ENCODE measurements at places on chromosomes 1 and 21.

DNA sequence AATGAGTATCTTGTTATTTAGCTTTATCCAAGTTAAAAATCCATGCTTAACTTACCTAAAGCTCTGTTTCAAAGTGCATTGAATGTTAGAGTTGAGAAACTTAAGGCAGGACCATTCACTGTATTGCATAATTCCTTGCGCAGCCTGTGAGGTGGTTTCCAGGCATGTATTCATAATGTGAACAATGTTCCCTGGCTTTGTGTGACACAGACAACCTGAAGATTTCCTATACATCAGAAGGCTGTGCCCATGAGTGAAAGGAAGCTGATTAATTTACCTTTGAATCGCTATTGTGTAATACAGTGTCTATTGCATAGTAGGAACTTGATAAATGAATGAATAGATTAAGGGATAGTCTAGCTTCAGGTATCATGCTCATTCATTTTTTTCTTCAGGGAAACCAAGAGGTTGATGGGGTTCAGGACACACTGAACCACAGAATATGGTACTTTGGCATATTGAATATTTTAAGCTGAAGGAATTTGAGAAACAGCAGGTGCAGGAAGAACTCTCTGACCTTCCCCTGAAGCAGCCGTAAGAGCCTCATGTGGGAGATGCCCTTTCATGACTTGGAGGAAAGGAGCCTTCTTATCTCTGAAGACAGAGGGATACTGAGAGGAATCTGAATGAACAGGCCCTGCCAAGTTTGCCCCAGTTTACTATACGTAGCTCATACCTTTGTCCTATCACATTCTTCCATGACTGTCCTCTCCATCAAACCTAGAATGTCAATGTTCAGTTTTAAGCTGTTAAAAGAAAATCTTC is 88.6 kb upstream of the GNG12 start:
- no peak for DNase-seq

DNA sequence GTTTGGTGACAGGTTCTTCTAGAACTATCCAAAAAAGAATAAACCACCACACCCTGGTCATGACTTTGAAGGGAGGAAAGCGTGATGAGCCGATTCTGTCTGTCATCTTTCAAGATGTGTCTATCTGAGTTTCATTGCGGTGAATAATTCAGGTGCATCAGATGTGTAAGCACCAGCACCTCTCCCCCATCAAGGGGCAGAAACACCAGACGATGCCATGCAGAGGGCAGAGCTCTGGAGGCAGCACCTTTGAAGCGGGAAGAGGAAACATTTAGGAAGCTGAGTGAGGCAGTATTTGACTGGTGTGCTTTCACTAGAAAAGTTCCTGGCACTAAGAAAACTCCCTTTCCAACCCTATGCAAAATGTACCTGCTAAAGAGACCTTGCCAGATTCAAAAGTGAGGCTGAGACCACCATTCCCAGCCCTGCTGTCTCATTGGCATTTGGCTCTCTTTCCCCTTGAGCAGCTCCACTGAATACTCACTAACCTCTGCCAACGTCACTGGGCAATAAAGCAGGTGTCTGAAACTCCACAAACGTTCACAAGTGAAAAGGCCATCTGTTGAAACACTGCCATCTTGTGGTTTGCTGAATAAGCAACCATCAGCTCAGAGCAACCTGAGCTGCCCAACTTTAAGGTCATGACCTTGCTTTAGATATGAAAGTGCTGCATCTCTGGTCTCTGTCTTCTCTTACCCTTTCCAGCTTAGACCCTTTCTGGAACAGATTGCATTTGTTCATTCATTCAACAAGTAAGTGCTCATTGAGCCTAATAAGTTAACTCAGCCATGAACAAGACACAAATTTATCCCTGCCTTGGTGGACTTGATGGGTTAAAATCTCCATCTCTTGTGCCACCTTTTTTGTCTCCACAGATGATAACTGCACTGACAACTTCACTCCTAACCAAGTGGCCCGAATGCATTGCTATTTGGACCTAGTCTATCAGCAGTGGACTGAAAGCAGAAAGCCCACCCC is 228.6 kb downstream of the PAPPA2 start:
- no peak for DNase-seq

GRCh38 chr1:220769205-220769604 is 17.5 kb upstream of the MTARC1 start:
- DNase-seq, result no peak

DNA sequence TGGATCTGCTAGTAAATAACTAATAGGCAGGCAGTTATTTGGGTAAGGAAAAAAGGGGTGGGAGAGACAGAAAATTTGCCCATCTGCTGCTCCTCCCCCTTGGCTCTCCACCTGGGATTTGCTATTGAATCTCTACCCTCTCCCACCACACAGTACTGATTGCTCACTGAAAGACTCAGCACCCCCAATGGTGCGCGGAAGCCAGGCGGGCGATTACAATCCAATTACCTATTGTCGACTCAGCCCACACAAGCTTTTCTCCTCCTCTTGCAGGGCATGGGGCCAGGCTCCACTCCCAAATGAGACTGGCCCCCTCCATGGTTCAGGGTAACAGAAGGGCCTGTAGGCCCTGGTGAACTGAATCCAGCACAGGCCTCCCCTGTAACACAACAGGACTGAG is 2.7 kb upstream of the HMGN2 start:
- no peak for DNase-seq

GRCh38 chr1:226551299-226551698 is 2.7 kb downstream of the STUM start:
- DNase-seq, result no peak
